Mammary microvascular endothelial cell (primary cell): ENCODE measurements at places on chromosomes 6 and 20. TPM values are rescaled to one million over a fixed set of nuclear protein-coding genes. Genes with fewer than 3 reads are reported as not detected.

The MTO1 gene
- 31.2 and 32.0 TPM in 2 replicates for total RNA-seq

The ANKRD66 gene
- total RNA-seq: not detected in 2 replicates

The SLC22A2 gene
- total RNA-seq: not detected in 2 replicates

The RGS17 gene
- total RNA-seq: 1.1 and 3.4 TPM in 2 replicates

The SLC32A1 gene
- total RNA-seq: not detected in 2 replicates

The C2 gene
- total RNA-seq: not detected in 2 replicates

The CALHM6 gene
- total RNA-seq: not detected in 2 replicates

The HLA-DRB5 gene
- not detected in 2 replicates for total RNA-seq

The PROKR2 gene
- total RNA-seq: not detected in 2 replicates
